Stimulated activated naive CD8-positive, alpha-beta T cell treated with anti-CD3 and anti-CD28 coated beads, Interleukin-15, amount 100 ng/mL, for 72 hours (primary cell): ENCODE measurements at places on chromosomes 7 and 10.

GRCh38 chr7:72019436-72019835, 392.7 kb downstream of the CALN1 start:
- no peak for DNase-seq

- peak; percentile 65 for DNase-seq
Measured at GRCh38 chr10:70115948-70116682, 16.5 kb downstream of the AIFM2 start.

DNA sequence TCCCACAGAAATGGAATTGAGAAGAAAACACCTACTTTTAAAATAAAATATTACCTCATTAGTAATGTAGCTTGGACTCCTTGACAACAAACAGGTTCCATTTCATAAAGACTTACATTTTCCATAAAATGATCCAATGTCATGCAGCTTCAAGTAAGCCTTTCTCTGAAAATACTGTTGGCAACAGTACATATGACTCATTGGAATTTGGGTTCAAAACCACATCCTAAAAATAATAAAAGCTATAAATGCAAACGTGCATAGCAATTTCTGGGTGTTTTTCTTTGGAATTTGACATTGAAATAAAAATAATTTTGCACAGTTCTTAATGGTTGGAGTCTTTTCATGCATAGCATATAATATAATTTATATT, 47.9 kb downstream of the FHIP2A start:
- no peak for DNase-seq

- DNase-seq, result no peak
Measured at GRCh38 chr7:101167645-101168411, 2.5 kb upstream of the VGF start.

GRCh38 chr7:36456138-36456537, 66.5 kb downstream of the ANLN start:
- DNase-seq, result no peak

- no peak for DNase-seq
Measured at GRCh38 chr7:124800386-124800785, 34.8 kb upstream of the GPR37 start.

DNA sequence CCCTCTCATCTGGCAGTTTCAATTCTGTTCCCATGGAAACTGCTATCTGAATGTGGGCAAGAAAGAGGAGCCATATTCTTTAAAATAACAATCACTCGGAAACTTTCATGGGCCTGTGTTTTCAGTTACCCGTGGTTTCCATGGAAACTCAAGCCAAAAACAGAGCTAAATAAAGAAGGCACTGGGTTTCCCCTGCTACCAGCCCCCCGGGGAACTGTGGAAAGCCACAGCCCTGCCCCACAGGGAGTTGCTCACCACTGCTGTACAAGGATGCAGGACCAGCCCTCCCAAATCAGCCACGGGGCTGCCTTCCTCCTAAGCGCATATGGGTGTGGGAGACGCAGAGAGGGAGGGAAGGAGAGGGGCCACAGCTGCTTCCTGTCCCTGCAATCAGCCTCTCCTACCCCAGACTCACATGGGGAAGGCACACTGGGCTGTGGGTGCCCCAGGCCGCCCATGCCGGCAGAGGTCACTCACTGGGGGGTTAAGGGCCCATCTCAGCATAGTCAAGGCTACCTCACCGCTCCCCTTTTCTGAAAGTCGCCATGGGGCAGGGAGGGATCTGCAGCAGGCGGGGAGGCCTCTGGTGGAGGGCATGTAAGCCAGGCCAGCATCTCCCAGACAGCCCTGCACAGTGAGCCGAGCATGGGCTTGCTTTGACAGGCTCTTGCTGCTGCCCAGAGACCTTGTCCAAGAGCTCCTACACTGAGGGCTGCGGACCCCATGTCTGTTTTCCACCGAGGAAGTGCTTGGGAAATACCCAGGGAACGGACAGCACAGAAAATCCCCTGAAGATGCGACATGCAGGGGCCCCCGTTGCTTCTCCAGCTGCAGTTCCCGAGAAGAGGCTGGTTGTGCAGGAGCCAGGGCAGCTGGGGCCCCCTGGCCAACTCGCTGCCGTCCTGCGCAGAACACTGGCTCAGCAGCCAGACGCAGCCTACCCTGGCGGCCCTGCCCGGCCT, 157.3 kb upstream of the PPP2R2D start:
- peak; percentile 6 for DNase-seq

DNA sequence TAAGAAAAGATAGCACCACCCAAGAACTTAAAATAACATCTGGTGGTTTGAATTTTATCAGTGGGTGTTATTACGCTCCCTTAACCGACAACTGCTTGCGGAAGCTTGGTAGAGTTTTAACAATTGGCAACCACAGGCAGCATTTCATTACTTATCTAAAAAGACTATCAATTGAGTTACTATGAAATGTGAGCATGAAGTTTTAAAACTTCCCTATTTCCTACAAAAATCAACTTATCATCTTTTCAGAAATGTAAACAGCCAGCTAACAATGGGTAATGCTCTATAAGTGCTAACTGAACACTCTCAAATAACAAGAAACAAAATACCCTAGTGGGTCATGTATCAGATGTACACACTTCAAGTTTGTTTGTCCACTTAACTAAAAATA, 68.8 kb downstream of the OSBPL3 start:
- DNase-seq, result no peak

GRCh38 chr10:58384095-58384494, 1.1 kb upstream of the TFAM start:
- no peak for DNase-seq

- DNase-seq, result no peak
Measured at GRCh38 chr10:92712016-92712889, 22.5 kb downstream of the HHEX start.

GRCh38 chr7:93046641-93047040, 71.1 kb downstream of the SAMD9 start:
- DNase-seq, result no peak

DNA sequence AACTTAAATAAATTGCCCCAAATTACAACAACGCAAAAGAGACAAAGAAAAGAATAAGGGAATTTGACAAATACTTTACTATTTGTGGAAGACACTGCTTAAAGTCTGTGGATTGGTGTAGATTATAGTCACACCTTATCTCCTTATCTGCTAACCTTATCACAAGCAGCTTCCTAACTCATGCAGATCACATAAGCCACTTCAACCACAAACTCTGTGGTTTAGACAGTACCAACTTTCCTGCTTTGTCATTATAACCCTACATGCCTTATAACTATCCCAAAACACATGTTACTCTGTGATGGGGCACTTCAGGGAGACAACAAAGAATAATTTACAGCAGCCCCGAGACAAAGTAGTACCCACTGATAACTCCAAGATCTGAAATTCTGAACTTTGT, 41.5 kb upstream of the PPP3CB start:
- no peak for DNase-seq

DNA sequence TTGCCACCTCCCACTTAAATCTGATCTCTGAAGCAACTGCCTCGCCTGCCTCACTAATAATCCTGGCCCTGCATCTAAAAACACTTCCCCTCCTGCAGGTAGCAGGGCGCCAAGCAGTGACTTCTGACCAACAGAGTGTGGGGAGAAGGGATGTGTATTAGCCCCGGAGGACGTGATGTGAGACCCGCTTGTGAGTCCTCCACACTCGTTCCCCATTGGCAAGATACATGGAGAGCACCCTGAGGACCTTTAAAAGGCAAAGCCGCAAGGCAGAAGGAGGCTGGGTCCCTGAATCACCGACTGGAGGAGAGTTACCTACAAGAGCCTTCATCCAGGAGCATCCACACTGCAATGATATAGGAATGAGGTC, 6.1 kb upstream of the PILRA start:
- no peak for DNase-seq

- no peak for DNase-seq
Measured at GRCh38 chr7:43513251-43513650, 69.7 kb upstream of the STK17A start.

DNA sequence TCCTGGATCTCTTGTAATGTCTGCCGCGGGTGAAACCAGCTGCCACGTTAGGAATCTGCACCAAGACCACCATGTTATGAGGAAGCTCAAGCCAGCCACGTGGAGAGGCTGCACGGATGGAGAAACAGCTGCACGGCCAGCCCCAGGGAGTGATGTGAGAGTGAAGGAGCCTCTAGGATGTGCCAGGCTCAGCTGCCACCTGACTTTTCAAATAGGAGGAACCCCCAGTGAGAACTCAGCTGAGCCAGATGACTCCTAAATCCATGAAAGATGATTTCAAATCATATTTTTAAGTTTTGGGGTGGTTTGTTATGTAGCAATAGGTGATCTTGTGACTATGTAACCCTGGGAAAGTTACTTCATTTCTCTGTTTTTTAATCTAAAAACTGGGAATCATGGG, 71.7 kb downstream of the PRKAG2 start:
- no peak for DNase-seq

DNA sequence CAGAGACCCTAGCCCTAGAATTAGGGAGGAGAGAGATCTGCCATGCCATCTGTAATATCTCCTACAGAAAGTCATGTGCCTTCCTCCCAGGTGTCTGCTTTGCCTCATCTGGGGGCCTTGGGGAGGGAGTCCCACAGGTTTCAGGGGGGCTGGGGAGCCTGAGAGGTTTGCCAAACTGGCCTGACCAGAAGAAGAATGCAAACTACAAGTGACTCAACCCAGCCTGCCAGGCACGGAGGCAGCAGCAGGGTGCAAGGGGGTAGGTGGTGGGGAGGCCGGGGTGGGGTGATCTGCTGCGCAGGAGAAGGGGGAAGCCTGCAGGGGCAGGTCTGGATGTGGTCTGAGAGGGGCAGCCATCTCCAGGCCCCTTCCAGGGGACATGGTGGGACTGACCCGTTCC, 9.6 kb upstream of the TRIM8 start:
- DNase-seq, result no peak

- no peak for DNase-seq
Measured at GRCh38 chr10:102653060-102653459, 8.8 kb downstream of the TRIM8 start.

DNA sequence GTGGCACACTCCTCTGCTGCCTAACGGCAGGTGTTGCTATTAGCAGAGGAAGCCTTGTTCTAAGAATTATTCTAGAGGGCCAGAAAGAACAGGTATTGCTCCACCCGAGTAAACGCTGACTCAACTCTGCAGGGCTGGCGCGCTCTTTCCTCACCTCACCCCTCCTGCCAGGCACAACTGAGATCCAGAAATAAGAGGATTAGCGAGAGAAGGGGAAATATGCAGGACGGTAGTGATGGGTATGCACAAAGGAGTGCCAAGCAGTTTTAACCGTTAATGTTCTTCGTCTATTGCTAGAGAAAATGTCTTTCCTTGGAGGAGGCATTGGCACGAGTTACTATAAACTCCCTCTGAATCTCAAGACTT, 369 bp upstream of the SCIN start:
- DNase-seq, result no peak

DNA sequence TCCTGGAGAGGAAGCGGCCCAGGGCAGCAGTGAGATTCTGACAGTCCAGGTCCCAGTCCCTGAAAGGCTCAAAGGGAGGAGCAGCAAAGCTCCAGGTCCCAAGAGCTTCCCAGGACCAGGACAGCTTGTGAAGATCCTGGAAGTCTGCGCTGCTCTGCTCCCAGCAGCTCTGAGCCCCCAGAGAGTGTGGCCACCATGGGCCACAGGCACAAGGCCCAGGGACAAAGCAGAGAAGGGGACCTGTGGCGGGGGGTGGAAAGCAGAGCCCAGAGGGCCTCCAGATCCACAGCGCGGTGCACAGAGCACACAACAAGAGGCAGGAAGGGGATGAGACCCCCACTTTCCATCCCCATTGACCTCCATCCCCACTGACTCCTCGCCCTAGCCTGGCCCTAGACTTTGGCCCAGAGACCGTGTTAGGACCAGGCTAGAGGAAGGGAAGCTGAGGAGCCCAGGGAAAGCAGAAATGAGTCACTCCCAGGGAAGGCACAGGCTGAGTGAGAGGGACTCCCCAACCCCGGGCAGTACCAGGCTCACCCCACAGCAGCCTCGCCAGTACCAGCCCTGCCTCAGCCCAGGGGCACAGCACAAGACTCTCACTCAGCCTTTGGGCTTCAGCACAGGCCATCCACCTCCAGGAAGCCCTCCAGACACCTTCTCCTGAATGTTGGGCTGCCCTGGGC, 75.5 kb downstream of the GRID1 start:
- no peak for DNase-seq

DNA sequence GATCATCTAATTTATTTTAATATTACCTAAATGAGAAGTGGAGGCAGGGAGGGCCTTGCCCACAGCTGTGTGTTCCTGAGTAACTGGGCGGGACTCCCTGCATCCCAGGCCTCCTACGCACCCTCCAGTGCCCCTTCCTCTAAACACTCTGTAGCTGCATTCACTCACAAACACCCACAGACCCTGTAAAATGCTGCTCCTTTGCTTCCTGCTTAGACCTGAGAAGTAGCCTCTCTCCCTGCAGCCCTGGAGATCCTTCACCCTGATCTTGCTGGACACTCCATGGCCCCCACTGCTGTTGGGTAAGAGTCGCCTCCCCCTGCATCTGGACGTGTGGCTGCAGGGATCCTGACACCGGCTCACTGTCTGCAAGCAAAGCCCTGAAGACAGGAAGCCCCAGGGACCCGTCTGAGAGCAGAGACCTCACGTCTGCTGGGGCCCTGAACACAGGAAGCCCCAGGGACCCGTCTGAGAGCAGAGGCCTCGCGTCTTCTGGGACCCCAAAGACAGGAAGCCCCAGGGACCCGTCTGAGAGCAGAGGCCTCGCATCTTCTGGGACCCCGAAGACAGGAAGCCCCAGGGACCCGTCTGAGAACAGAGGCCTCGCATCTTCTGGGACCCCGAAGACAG, 589.8 kb downstream of the DNAJB6 start:
- DNase-seq, result peak; percentile 10

- DNase-seq, result no peak
Measured at GRCh38 chr7:13991791-13992595, 2.5 kb upstream of the ETV1 start.
